ENCODE measurements at places on chromosomes 3 and 15. TPM values are rescaled to one million over a fixed set of nuclear protein-coding genes. Genes with fewer than 3 reads are reported as not detected.

- no peak for DNase-seq
Measured at GRCh38 chr3:184155644-184156521, 706 bp downstream of the DVL3 start.

- DNase-seq: no peak
Measured at GRCh38 chr15:88258093-88258641, 1.6 kb upstream of the NTRK3 start.

- no peak for DNase-seq
Measured at GRCh38 chr3:108153451-108153981, 62.7 kb upstream of the CD47 start.

The FOXB1 gene
- not detected for polyA plus RNA-seq

DNA sequence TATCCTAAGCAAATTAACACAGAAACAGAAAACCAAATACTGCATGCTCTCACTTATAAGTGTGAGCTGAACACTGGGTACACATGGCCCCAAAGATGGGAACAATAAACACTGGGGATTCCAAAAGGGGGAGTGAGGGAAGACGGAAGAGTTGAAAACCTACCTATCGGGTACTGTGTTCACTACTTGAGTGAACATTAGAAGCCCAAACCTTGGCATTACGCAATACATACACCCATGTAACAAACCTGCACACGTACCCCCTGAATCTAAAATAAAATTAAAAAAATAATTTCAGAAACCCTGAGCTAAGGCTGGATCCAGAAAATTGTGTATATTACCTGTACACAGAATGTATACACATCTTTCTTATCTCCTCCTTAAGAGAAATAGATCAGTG, 42.8 kb upstream of the C3orf70 start:
- DNase-seq: no peak

The CFAP100 gene
- 0.53 TPM for polyA plus RNA-seq

The GAP43 gene
- 0.39 TPM for polyA plus RNA-seq

DNA sequence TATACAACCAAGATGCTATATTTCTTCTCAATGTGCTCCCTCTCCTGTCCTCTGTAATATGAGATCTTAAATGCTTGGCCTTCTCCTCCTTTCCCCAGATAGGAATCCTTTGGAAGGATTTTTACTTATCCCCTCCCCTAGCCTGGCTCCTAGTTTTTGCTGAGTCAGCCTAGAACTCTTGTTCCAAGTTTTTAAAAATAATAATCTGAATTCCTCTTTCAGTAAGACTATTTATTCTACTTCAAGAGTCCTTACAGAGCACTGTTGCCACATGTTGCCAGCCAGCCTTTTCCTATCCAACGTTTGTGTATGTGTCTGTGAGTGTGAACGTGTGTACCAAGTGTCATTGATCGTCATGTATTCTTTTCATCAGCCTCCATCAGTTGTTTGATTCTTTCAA, 11.0 kb upstream of the KCNMB2 start:
- no peak for DNase-seq

- DNase-seq: no peak
Measured at GRCh38 chr15:83959477-83959876, 276.1 kb upstream of the GOLGA6L4 start.

GRCh38 chr3:128315313-128315712, 151.4 kb downstream of the DNAJB8 start:
- DNase-seq: no peak

The MEX3B gene
- polyA plus RNA-seq: 12.9 TPM

The CIAO2A gene
- polyA plus RNA-seq: 92.6 TPM
